ENCODE measurements at places on chromosomes 3 and 15. TPM values are rescaled to one million over a fixed set of nuclear protein-coding genes. Genes with fewer than 3 reads are reported as not detected.

GRCh38 chr3:172147113-172147818 lies 107.9 kb downstream of the FNDC3B start:
- DNase-seq: no peak

- DNase-seq: no peak
These were observed 608.4 kb upstream of the CFAP20DC start for GRCh38 chr3:59658274-59658673.

DNA sequence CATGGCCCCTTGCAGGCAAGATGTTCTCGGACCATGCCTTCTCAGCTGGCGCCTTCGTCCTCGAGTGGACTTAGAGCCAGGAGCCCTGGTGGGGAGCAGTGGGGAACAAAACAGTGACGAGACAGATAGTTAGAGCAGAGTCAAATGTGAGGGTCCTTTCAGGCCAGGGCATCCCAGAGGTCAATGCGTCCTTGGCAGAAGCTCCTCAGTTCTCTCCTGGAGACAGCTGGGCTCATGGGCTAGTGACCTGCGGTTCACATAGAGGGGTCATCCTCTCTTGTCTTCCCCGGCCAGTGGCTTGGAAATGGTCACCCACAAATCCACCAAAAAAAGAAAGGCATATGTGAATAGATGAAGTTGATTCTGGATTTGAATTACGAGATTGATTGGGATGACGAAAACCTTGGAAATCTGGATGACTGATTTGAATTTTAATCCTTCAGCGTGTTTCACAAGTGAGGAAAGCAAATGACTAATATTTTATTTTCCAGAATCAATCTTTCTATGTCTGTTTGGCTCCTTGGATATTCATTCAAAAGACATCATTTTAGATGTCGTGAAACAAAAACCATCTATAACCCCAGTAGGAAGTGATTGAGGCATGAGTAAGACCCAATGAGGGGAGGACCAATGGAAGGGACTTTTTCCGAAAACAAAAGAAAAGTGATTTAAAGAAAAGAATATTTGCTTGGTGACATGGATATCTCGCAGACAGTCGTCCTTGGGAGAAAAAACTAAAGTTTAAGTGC lies 84.5 kb downstream of the ASB7 start:
- DNase-seq: no peak

DNA sequence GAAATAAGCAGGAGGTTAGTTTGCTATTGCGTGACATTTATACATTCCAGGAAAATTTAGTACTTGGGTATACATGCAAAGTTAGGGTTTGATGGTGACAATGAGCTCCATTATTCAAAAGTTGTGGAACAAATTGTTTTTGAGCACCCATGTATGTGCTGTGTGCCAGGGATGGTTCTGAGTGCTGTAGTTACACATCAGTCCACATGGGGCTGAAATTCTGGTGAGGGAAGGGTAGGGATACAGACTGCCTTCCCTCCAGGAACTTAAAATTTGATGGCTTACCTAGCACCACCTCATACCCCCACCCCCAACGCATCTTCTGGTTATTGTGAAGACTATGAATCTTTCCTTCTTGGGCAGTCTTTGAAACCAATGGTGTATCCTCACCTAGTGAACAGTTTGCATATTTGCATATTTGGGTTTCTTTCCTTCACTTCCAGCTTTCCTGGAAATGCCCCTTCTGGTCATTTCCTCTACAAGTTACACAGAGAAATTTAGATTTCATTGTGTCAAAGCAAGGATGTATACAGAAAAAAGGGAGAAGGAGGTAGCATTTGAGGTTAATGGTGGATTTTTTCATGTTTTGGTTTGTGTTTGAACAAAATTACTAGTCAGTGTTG lies 222.0 kb upstream of the IL12A start:
- DNase-seq: no peak

DLL4 gene
- 5.5 TPM for total RNA-seq

- peak; percentile 41 for DNase-seq
These were observed 5.5 kb upstream of the NR2F2 start for GRCh38 chr15:96324940-96325540.

GOLGA6L10 gene
- total RNA-seq: 2.9 TPM

DNA sequence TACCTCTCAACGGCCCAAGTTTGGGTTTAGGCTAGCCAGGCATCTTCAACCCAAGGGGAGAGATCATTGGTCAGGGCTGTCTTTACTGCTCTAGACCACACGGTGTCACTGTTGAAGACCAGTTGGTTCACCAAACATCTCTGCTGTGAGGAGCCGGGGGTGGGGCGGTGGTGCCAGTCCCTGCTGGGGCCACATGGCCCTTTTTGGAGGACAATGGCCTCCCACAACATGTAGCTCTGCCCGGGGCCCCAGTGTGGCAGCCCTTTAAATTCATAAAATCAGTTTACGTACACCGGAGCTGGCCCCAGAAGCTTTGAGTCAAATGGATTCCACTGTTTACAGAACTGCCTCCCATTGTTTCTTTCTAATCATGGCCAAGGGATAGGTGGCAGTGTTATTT lies 19.1 kb upstream of the TM4SF18 start:
- peak; percentile 62 for DNase-seq

DNA sequence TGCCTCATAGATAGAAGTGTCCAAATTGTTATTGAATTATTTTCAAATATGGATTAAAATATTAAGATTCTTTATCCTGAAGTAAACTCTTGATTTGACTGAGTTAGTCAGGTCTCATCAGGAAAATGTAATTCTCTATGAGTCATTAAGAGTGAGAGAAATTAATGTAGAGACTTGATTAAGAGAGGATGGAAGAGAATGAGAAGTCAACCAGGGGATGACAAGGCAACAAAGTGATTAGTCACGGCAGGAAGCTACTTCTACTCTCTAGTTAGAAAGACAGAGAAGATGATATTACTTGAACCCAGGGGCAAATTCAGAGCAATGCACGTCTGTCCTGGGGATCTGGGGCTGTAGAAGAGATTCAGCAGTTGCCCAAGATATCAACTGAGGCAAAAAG lies 202.5 kb downstream of the LSAMP start:
- DNase-seq: no peak

KNG1 gene
- not detected for total RNA-seq

DNA sequence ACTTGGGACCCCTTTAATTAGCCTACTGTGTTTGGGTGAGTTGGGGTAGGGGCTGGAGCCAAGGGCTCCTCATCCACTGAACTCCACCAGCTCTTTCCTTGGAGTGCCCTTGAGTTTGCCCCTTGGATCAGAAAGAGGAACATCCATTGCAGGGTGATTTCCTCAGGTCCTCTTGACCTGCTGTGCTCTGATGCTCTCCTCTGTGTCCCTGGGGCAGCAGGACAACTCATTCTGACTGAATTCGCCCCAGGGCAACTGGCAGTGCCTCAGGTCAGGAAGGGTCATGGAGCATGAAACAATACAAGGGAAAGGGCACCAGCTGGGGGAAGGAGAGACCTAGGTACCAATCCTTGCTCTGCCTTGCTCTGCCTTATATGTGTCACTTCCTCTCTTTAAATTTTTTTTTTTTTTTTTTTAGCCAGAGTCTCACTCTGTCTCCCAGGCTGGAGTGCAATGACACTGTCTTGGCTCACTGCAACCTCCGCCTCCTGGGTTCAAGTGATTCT lies 47.8 kb downstream of the BSN start:
- DNase-seq: no peak

- DNase-seq: no peak
These were observed 197.6 kb downstream of the RORA start for GRCh38 chr15:61031532-61031931.

GRCh38 chr3:111730143-111730542 lies 128.9 kb upstream of the PHLDB2 start:
- no peak for DNase-seq

DNA sequence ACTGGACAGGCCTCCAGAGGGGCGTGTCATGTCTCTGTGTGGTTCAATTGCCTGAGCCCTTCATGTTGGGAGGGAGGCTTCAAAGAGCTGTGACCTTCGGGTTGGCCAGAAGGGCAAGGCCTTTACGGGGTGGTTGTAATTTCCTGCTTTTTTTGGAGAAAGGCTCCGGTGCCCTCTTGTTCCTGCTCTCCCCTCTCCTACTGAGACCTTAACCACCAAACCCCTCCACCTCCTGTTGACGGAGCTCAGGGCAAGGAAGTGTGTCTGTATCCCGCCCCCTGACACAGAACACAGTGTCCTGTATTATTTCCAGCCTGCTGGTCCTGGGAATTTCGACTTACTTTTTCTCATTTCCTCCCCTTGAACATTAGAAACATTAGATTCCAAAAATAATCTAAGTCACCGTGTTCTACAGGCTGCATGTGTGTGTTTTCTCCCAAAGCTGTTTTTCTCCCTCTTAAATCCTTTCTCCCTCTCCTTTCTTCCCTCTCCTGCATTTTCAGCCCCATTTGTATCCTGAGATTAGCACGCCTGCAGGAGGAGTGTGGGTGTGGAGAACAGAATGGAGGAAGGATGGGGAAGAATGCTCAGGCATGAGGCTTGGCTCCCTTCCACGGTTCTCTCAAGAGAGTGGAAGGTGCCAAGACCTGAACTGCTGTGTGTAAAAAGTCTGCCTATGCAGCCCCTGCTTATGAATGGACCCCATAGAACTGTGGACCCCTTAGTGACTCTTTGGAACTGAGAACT lies 285.4 kb upstream of the ROPN1 start:
- no peak for DNase-seq

DNA sequence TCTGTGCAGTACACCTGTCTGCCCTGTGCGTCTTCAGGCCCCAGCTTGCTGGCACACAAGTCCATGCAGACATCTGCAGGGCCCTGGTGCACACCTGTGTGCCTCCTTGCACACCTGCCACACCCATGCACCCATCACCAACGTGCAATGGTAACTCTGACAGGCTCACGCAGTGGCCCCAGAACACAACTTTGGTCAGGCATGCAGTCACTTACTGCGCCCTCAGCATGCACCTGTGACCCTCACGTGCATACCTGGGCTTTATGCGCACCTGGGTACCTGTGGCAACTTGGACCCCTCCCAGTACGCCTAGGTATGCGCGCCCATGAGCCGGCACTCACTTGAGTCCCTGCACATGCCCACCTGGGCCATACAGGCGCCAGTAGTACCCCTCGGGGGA lies 1.7 kb downstream of the PLXND1 start:
- DNase-seq: no peak

IREB2 gene
- 38.9 TPM for total RNA-seq

- peak; percentile 30 for DNase-seq
These were observed 135.1 kb downstream of the HCN4 start for GRCh38 chr15:73233623-73234022.

DNA sequence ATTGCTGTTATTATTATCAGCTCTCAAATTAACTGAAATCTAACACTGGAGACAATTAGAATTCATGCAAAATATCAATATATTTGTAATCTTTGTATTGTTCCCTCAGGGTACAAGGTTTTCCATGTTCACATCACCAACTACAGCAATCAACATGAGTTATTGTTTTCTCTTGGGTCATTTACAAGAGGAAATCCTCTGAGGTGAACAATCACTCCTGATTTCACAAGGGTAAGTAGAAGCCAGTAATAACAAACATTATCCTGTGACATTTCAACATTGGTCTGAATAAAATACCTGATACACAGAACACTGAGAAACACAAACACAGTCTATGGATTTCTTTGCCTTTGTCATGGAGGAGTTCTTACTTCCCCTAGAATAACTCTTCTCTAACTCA lies 174.0 kb downstream of the SUCNR1 start:
- peak; percentile 71 for DNase-seq
